Endothelial cell of umbilical vein (primary cell): ENCODE measurements at places on chromosomes 16 and 17.

- peak; percentile 66 for DNase-seq
- H3K27me3 ChIP-seq, result peaks cover 26% of the 10 kb centered on the region
- no peaks in the 10 kb centered on the region for H3K4me1 ChIP-seq
These were observed 14.3 kb upstream of the DYNLRB2 start for GRCh38 chr16:80526418-80527061.

GRCh38 chr16:64311241-64311640 is 810.6 kb downstream of the CDH11 start:
- H3K4me3 ChIP-seq, result no peak overlapping the region
- H3K27me3 ChIP-seq, result no peaks in the 10 kb centered on the region
- no peaks in the 10 kb centered on the region for H3K36me3 ChIP-seq
- no peak for DNase-seq
- H3K27ac ChIP-seq, result no peak overlapping the region

GRCh38 chr17:49848019-49848473 is at the start of gene TAC4:
TAC4 (minus strand) TSS chr17:49848069; CDS start chr17:49848017, 52 bp downstream.
- peaks cover 14% of the 10 kb centered on the region for H3K4me1 ChIP-seq
- no peak within 1 kb of the TSS for H3K4me3 ChIP-seq
- no peak within 1 kb of the TSS for H3K27ac ChIP-seq
- H3K36me3 ChIP-seq, result peaks cover 8% of the 10 kb centered on the region

GRCh38 chr16:57374067-57374534 is 1.8 kb downstream of the CX3CL1 start:
- H3K4me1 ChIP-seq, result no peaks in the 10 kb centered on the region
- H3K27me3 ChIP-seq, result peaks cover 4% of the 10 kb centered on the region
- no peak for DNase-seq
- no peak overlapping the region for H3K27ac ChIP-seq
- no peaks in the 10 kb centered on the region for H3K36me3 ChIP-seq

GRCh38 chr16:56278196-56278855 is 87.0 kb downstream of the GNAO1 start:
- H3K27me3 ChIP-seq, result no peaks in the 10 kb centered on the region
- H3K27ac ChIP-seq, result no peak overlapping the region
- DNase-seq, result no peak
- no peaks in the 10 kb centered on the region for H3K4me1 ChIP-seq

DNA sequence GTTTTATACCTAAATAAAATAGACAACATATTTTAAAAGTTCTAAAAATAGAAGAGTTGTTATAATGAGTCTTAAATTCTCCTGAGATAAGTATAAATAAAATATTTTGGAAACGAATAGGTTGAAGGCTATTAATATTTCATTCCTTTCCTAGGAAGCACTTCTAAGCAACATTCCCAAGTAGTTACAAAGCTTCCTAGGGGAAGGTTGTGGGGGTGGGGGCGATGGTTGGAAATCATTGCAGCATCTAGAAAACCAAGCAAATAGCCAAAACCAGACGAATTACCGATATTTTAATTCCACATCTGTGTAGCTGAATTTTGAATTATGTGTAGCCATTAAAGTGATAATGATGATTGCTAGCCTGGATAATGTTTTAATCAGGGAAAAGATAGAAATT is 26.9 kb downstream of the PTRH2 start:
- no peaks in the 10 kb centered on the region for H3K27me3 ChIP-seq
- no peak for DNase-seq
- H3K36me3 ChIP-seq, result peaks cover 67% of the 10 kb centered on the region
- no peaks in the 10 kb centered on the region for H3K4me1 ChIP-seq
- peak overlapping the region; percentile 30 for H3K27ac ChIP-seq

DNA sequence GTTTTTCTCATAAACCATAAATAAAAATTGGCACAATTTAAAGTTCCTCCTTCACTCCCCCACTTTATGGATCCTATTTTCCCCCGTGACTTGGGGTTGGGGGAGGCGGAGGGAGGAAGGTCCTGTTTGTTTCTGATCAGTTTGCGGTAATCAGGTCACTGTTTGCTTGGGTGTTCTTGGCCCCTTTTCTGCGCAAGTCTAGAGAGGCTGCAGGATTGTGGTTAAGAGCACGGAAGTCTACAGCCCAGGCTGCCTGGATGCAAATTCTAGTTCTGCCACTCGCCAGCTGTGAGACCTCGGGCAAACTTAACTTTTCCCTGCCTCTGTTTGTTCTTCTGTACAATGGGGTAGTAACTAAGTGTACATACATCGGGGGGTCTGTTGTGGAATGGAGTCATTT is 12.1 kb downstream of the ATP2C2 start:
- no peak overlapping the region for H3K27ac ChIP-seq
- no peaks in the 10 kb centered on the region for H3K27me3 ChIP-seq
- no peak overlapping the region for H3K4me3 ChIP-seq
- no peaks in the 10 kb centered on the region for H3K36me3 ChIP-seq
- no peak for DNase-seq

DNA sequence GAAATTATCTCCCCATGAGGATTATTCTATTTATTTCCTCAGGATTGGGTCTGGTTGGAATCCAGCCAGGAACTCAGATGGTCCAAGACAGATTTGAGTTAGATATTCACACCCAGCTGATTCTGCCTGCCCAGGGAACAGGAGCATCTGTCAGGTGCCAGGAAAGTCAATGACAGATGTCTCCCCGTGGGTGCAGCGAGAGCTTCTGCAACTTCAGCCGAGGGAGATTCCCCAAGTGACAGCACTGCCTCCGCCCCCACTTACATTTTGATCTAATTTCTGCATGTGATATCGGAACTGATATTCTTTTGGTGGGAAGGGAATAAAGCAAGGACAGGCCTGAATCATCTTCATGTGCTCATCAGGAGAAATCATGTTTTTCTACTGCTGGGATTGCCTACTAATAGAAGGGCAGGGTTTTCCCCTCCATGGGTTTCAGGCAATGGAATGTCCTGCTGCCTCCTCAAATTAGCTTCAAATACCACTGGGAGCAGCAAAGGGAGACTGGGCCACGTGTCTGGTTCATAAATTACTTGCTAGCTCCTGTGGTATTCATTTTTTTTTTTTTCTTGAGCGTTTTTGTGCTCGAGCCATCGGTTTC is 15.7 kb upstream of the DHX8 start:
- H3K4me3 ChIP-seq, result no peak overlapping the region
- no peaks in the 10 kb centered on the region for H3K36me3 ChIP-seq
- DNase-seq, result no peak
- H3K27me3 ChIP-seq, result peaks cover 4% of the 10 kb centered on the region
- no peak overlapping the region for H3K27ac ChIP-seq
- no peaks in the 10 kb centered on the region for H3K4me1 ChIP-seq

DNA sequence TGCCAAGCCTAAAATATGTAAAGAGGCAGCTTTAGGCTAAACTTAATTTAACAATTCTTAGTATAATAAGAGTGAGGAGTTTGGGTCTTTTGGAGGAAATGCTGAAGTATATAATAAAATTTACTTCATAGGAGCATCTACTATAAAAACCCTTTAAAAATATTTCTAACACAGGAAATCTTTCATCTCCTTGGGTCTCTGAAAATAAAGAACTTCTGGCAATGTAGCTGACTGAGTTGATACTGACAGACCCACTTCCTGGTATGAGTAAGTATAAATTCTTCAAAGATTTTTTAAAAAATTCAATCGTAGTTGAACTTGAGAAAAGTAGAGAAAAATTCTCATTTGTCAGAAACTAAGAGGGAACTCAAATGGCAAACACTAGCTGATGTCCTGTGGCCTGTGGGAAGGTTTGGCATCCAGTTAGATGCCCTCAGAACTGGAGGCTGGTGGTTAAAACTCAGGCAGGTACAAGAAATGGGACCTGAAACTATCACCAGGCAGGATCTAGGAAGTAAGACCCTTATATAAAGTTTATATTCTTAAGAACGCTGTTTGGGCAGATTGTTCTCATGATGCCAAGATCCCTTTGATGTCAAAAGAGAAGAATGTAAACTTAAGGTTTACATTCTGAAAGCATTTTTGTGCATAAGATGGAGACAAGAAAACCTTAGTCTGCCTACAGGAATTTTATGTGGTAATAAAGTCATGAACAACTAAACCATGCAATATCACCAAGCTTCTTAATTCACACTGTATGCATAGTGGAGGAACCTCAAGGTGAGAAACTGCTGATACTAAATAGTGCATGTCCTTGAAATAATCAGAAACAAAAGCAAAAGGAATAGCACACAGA is 6.2 kb downstream of the KRTAP4-6 start:
- no peak for DNase-seq
- H3K4me1 ChIP-seq, result no peaks in the 10 kb centered on the region
- H3K4me3 ChIP-seq, result no peak overlapping the region
- H3K27me3 ChIP-seq, result peaks cover 3% of the 10 kb centered on the region

DNA sequence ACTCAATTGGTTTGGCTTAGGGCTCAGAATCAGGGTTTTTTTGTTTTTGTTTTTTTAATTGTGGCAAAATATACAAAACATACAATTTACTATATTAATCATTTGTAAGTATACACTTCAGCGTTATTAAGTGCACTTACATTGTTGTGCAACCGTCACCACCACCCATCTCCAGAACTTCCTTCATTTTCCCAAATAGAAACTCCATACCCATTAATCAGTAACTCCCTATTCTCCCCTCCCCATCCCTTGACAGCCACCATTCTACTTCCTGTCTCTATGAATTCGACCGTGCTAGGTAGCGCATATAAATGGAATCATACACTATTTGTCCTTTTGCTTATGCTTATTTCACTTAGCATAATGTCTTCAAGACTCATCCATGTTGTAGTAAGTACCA is 45.2 kb upstream of the DHX40 start:
- no peaks in the 10 kb centered on the region for H3K36me3 ChIP-seq
- H3K27me3 ChIP-seq, result peaks cover 1% of the 10 kb centered on the region
- no peak overlapping the region for H3K4me3 ChIP-seq
- DNase-seq, result no peak
- H3K4me1 ChIP-seq, result no peaks in the 10 kb centered on the region

GRCh38 chr16:87273471-87274030 is 43.6 kb downstream of the C16orf95 start:
- peaks cover 4% of the 10 kb centered on the region for H3K4me1 ChIP-seq
- H3K27ac ChIP-seq, result no peak overlapping the region
- no peaks in the 10 kb centered on the region for H3K27me3 ChIP-seq
- no peaks in the 10 kb centered on the region for H3K36me3 ChIP-seq
- no peak for DNase-seq

GRCh38 chr16:89525146-89525913 is 17.1 kb downstream of the SPG7 start:
- no peak overlapping the region for H3K4me3 ChIP-seq
- no peak overlapping the region for H3K27ac ChIP-seq
- H3K36me3 ChIP-seq, result peaks cover 30% of the 10 kb centered on the region
- no peaks in the 10 kb centered on the region for H3K27me3 ChIP-seq

GRCh38 chr17:27402943-27403342 is 53.3 kb upstream of the KSR1 start:
- no peak overlapping the region for H3K27ac ChIP-seq
- H3K36me3 ChIP-seq, result no peaks in the 10 kb centered on the region
- no peak for DNase-seq
- H3K4me1 ChIP-seq, result no peaks in the 10 kb centered on the region

- H3K27me3 ChIP-seq, result no peaks in the 10 kb centered on the region
- no peaks in the 10 kb centered on the region for H3K4me1 ChIP-seq
These were observed 8.9 kb upstream of the GRIN2A start for GRCh38 chr16:10191096-10191495.

DNA sequence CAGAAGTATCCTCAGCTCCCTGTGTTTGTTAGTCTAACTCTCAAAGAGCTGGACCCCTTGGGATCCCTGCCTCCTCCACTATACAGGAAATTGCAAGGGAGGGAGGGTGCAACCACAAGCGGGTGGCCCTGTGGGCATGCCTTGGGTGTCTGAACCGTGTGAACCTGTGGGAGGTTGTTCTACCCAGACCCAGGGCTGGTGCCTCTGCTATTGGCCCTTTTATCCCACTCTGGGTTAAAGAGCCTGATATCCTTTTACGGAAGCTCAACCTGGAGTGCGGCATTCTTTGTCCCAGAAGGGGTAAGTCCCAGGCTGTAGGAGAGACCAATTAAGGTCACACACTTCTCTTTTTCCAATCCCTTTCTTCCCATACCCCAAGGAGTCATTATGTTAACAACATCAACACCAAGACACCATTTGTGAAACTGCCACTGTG is 53.4 kb downstream of the ARSG start:
- H3K4me3 ChIP-seq, result no peak overlapping the region
- no peak for DNase-seq
- H3K27me3 ChIP-seq, result no peaks in the 10 kb centered on the region
- H3K27ac ChIP-seq, result no peak overlapping the region

GRCh38 chr17:58517928-58518609 is 3.6 kb upstream of the MTMR4 start:
- no peaks in the 10 kb centered on the region for H3K27me3 ChIP-seq
- DNase-seq, result peak; percentile 100
- peaks cover 18% of the 10 kb centered on the region for H3K4me1 ChIP-seq
- H3K27ac ChIP-seq, result peak overlapping the region; percentile 81

DNA sequence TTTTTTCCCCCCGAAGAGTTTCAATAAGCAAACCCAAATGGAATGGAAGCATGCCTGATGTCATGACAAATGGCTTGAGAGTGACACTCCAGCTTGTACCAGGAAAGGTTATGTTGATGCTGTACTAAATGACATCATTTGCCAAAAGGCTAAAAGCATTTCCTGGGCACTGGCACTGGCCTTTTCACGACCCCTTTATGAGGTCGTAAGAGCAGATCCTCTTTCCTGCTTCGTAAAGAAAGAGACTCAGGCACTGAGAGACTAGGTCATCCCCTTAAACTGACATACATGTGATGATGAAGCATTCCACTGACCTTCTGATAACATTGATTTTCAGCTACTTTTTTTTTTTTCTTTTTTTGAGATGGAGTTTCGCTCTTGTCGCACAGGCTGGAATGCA is 30.5 kb downstream of the CEP295NL start:
- peaks cover 5% of the 10 kb centered on the region for H3K36me3 ChIP-seq
- H3K4me3 ChIP-seq, result no peak overlapping the region
- peaks cover 30% of the 10 kb centered on the region for H3K4me1 ChIP-seq
- no peak overlapping the region for H3K27ac ChIP-seq

- DNase-seq, result no peak
- no peak overlapping the region for H3K4me3 ChIP-seq
- H3K27me3 ChIP-seq, result no peaks in the 10 kb centered on the region
- H3K4me1 ChIP-seq, result no peaks in the 10 kb centered on the region
- H3K36me3 ChIP-seq, result no peaks in the 10 kb centered on the region
- no peak overlapping the region for H3K27ac ChIP-seq
These were observed 269.7 kb upstream of the ASIC2 start for GRCh38 chr17:33562792-33563191.
